Hematopoietic multipotent progenitor cell treated with erythropoietin and hydrocortisone succinate and interleukin-3 and kit ligand, for 8 days (in vitro differentiated cells): ENCODE measurements at places on chromosomes 7 and 10.

GRCh38 chr10:82091413-82091812 lies 216.4 kb downstream of the NRG3 start:
- no peak for DNase-seq

DNA sequence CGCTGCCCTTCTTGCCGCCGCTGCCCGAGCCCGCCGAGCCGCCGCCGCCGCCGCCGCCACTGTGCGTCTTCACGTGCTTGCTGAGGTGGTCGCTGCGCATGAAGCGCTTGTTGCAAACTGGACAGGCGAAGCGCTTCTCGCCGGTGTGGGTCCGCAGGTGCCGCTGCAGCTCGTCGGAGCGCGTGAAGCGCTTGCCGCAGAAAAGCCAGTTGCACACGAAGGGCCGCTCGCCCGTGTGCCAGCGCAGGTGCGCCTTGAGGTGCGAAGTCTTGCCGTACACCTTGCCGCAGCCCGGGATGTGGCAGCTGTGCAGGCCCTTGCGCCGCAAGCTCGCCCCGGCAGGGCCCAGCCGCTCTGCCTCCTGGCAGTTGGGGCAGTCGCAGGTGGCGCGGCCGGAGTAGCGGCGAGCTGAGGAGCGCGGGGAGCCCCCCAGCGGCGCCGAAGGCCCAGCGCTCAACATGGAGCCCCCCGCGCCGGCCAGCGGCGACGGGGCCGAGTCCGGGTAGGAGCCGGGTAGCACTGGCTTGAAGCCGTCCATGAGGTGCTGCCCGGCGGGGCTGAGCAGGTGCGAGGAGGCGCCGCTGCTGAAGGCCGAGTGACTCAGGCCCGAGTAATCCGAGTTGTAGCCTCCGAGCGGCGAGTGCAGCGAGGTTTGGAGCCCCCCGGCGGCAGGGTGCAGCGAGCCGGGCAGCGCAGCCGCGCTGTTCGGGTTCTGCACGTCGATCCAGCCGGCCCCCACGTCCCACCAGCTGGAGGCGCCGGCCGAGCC lies 2.1 kb downstream of the SP8 start:
- no peak for DNase-seq

DNA sequence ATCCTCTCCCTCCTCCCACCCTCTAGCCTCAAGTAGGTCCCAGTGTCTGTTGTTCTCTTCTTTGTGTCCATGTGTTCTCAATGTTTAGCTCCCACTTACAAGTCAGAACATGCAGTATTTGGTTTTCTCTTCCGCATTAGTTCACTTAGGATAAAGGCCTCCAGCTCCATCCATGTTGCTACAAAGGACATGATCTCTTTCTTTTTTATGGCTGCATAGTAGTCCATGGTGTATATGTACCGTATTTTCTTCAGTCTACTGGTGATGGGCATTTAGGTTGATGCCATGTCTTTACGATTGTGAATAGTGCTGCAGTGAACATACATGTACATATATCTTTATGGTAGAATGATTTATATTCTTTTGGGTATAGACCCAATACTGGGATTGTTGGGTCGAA lies 1.6 kb upstream of the GOT1 start:
- no peak for DNase-seq

DNA sequence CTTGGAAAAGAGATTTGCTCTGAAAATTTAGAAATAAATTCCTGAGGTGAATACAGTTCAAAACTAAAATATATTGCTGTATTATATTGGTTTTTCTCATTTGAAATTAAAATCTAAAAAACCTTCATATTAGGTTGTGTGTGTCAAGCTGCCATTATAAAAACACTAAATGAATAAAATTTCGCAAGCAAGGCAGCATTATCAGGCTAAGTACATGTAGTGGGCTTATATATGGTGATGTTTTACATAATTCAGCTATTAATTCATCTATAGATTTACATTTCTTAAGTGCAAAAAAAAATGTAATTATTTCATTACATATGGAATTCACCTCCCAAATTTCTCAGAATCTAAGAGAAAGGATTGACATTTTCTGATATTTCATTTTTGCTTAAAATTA lies 5.3 kb downstream of the MEOX2 start:
- no peak for DNase-seq

DNA sequence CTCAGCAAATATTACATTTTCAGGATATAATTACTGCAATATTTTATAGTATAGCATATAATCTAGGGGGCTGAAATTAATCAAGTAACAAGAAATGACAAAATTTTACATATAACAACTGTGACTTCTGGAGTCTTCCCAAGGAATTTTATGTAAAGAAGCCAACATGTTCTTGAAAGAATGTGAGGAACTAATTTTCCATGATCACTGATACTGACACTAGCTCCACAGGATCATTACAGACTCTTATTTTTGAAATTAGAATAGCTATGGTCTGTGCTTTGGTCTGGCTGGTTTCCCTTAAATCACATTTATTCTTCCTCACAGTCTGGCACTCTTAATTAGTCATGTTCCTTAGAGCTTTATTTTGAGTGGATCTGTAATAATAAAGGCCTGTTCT lies 267.7 kb upstream of the SEMA3A start:
- no peak for DNase-seq

- DNase-seq, result no peak
These were observed 127.7 kb upstream of the NOBOX start for GRCh38 chr7:144531181-144531580.

DNA sequence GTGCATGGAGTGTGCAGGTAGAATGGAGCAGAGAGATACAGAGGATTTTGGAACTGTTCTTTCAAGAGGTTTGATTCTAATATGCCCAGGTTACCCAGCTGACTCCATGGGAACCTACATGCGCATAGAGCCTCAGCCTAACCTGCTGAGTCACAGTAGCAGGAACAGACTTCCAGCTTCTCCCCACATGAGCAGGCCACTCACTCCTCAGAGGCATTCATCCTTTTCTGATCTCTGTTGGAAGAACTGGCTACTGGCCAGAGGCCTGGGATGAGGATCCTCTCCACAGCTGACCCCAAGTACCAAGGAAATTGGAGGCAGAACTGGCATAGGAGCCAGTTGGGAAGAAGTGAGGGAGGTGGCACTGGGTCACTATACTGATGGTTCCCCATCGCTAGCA lies 17.9 kb upstream of the CCSER2 start:
- no peak for DNase-seq

DNA sequence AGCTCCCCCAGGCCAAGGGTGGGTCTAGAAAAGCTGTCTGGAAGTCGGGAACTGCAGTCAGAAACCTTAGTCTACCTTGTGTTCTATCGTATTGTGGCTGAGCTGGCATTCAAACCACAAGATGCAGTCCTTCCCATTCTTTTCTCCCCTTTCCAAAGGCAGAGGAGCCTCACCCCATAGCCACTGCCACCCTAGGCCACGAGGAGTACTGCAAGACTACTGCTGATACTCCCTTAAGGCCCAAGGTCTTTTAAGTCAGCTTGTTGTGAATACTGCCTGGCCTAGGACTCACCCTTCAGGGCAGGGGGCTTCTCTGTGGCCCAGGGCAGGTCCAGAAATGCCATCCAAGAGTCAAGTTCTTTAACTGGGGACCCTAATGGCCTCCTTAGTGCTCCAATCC lies 214.5 kb upstream of the CNTNAP2 start:
- DNase-seq, result no peak

- no peak for DNase-seq
These were observed 698.7 kb upstream of the IGFBP3 start for GRCh38 chr7:46619723-46620310.

- no peak for DNase-seq
These were observed 36.0 kb upstream of the SEMA3E start for GRCh38 chr7:83684928-83685327.

DNA sequence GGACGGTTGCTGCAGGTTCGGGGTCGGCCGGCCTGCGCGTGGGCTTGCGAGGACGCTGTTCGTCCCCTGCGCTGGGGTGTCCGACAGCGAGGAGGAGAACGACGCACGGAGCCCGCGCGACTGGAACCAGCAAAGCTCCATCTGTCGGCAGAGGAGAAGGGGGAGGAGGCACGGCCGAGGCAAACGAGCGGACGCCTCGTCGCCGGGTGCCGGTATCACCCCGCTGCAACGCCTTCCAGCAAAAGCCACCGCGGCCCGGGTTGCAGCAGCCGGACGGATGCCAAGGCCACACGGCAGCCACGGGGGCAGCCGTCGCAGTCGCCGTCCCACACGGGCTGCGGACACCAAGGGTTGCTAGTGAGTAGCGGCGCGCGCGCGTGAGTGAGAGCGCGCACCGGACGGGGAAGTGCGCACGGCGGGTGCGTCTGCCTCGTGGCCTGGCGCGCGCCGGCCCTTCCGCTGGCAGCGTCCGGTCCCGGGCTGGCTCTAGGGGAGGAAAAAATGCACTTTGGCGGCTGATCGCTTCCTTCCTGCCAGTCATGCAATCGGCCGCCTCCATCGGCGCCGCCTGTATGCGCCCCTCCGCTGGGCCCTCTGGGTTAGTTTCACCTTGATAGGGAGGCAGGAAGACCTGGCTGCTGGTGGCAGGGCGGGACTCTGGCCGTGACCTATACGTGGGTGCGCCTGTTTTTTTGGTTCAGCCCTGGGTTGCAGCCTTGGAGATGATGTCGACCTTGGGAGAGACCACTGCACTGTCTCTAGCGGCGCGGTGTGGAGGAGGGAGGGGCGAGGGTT lies 434 bp downstream of the STAMBPL1 start:
- DNase-seq, result peak; percentile 72
